Karpas-422 (cell line): ENCODE measurements at places on chromosomes 11 and 22. TPM values are rescaled to one million over a fixed set of nuclear protein-coding genes. Genes with fewer than 3 reads are reported as not detected.

GRCh38 chr11:28673691-28674432, 565.7 kb downstream of the METTL15 start:
- no peak for DNase-seq
- no peaks in the 10 kb centered on the region for H3K36me3 ChIP-seq
- no peak overlapping the region for H3K4me3 ChIP-seq
- no peak overlapping the region for H3K27ac ChIP-seq
- no peaks in the 10 kb centered on the region for H3K4me1 ChIP-seq

DNA sequence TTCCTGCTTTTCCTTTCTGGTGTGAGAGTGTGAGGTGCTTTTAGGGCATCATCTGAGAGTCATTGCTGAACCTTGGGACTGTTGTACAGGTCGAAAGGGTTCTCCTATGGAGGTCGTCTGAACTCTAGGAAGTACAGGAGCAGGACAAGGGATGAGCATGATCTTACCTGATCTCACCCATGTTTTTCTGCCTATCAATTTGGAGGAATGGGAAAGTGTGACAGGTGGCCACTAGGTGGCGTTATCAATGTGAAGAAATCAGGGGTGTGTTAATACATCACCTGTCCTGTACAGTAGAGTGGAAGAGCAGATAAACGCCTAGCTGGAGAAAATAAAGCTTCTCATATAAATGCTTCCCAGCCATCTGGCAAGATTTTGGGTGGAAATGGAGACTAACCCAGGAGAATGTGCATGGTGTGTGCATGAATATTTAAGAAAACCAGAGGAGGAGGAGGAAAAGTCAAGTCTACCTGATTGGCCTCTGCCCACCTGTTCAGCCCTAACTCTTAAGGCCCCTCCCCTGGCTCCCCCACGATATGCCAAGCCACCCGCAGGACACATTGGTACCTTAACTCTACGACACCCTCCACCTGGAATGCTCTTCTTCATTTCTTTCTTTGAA, 72.0 kb upstream of the NARS2 start:
- peak; percentile 87 for DNase-seq
- H3K4me3 ChIP-seq: no peak overlapping the region
- no peaks in the 10 kb centered on the region for H3K4me1 ChIP-seq
- H3K36me3 ChIP-seq: no peaks in the 10 kb centered on the region
- H3K27me3 ChIP-seq: no peaks in the 10 kb centered on the region

GRCh38 chr22:29539105-29539504, 14.5 kb downstream of the THOC5 start:
- DNase-seq: no peak
- peaks cover 53% of the 10 kb centered on the region for H3K36me3 ChIP-seq
- H3K27me3 ChIP-seq: no peaks in the 10 kb centered on the region
- H3K4me1 ChIP-seq: peaks cover 4% of the 10 kb centered on the region
- no peak overlapping the region for H3K4me3 ChIP-seq
- no peak overlapping the region for H3K27ac ChIP-seq

DNA sequence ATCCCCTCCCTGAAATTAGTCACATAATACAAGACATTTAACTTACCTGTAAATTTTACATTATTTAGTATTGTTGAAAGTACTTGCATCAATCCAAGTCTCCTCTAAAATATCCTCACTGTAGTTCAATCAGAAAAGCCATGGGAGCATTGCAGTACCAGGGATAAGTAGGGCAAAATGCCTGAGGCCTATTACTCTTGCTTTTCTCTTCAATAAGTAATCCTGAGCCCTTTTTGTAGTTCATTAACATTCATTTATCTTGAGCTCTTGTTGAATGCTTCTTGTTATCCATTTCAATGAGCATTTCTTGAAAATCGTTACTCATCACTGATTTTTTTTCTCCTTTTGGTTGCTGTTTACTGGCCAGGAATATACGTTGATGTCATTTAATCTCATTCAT, 414.7 kb downstream of the LRRC4C start:
- no peak for DNase-seq
- H3K27me3 ChIP-seq: no peaks in the 10 kb centered on the region
- no peak overlapping the region for H3K27ac ChIP-seq
- no peaks in the 10 kb centered on the region for H3K36me3 ChIP-seq

DNA sequence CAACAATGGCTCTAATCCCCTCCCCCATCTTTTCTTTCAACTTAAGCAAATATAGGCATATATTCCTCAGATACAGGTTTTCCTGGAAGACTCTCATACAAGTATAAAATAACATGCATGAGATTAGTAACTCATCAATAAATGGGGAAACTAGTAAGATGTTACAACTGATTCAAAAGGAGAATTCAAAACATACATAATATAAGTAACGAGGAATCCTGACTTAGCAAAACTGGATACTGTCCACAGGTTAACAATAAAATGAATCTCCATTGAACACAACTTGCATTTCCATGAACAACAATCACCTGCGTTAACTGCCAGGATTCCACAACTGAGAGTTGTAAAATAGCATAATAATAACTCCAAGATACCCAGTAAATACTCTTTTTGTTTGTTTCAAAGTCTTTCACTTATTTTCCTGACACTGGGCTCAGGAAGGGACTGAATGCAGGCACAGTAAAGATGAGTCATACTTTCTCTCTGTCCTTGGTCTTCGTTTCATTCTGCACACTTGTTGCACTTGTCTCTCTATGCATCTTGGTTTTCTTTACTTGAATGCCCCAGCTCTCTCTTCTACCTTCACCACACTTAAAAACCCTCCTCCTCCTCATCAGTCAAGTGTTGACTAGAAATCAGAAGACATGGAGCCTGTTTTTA, 8.1 kb downstream of the APIP start:
- peaks cover 23% of the 10 kb centered on the region for H3K4me1 ChIP-seq
- DNase-seq: no peak
- H3K27me3 ChIP-seq: no peaks in the 10 kb centered on the region
- no peak overlapping the region for H3K27ac ChIP-seq
- H3K36me3 ChIP-seq: peaks cover 28% of the 10 kb centered on the region

GRCh38 chr11:40186437-40187263, 1272.8 kb downstream of the LRRC4C start:
- H3K27me3 ChIP-seq: no peaks in the 10 kb centered on the region
- H3K36me3 ChIP-seq: no peaks in the 10 kb centered on the region
- no peaks in the 10 kb centered on the region for H3K4me1 ChIP-seq

- H3K27me3 ChIP-seq: no peaks in the 10 kb centered on the region
- DNase-seq: peak; percentile 87
- peaks cover 28% of the 10 kb centered on the region for H3K4me1 ChIP-seq
- no peaks in the 10 kb centered on the region for H3K36me3 ChIP-seq
These were observed 9.1 kb upstream of the GLYATL1B start for GRCh38 chr11:59076876-59077571.

Gene ELFN2
- total RNA-seq: not detected in 2 replicates

Gene RPL3
- 1,770 and 3,552 TPM in 2 replicates for total RNA-seq

Gene PGR
- total RNA-seq: not detected in 2 replicates
